ENCODE measurements at places on chromosomes 4 and X.

DNA sequence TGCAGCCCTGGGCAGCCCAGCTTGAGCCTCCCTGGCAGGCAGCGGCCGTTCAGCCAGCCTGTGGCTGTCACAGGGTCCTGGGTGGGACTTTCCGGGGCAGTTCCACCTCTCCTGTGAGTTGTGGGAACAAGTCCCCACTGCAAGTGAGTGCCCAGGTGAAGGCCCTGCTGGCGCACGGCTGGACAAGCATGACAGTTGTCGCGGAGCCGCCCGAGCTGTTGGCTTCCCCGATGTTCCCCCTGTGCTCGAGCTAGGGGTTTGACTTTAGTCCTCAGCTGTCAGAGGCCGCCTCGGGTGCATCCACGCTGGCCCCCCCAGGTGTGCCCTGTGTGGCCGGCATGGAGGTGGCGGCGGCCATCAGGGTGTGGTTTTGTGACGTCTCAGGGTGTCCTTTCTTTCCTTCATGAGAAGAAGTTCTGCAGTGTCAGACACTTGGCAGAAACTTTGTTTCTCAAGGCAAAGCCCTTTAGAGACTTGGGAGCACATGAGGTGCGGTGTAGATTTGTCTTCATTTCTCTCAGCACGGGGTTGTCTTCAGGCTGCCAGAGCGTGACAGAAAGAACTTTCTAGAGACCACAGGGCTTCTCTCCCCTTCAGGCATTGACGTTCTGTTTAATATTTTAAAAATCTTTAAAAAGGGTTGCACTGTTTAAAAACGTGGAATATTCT is 69.4 kb upstream of the HGFAC start:
- DNase-seq: no peak

DNA sequence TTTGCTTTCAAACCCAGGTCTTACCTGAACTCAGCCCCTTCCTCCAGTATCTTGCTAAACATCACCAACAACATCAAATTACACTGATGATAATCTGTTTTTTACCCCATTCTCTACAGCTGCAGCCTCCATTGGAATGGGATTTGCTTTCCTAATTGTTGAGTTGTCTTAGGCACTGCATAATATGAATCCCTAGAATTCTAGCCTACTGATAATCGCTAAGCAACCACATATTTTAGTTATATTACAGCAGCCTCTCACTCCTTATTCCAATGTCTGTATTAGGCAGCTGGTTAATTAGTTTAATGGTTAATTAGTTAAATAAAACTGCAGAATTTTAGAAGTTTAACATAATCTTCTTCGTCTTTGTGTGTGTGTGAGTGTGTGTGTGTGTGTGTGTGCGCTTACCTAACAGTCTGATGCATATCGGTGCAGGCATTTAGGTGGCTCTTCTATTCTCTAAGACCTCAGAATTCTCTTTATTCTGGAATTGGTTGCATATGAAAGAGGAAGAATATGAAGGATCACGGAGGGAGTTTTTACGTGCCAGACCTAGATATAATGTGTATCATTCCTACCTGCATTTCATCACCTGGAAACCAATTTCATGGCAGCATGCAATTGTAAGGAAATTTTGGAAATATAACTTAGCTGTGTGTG is 5.3 kb upstream of the COMMD8 start:
- peak; percentile 37 for DNase-seq

DNA sequence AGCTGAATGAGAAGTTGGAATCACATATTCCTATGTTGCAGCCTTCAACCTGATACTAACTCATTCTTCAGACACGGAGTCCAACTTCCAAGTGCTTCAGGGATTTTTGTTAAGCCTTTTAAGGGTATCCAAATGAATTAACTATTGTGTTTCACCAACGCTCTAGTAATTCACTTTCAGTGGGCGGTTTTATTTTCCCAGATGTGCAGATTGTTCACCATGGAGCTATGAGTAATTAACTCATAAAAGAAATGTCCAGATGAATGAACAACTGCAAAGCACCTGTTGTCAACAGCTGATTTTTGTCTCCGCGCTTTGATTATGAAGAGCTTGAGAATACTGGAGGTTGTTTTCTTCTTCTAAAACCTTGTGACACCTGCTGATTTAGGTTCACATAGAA is 187.6 kb downstream of the CBR4 start:
- no peak for DNase-seq

DNA sequence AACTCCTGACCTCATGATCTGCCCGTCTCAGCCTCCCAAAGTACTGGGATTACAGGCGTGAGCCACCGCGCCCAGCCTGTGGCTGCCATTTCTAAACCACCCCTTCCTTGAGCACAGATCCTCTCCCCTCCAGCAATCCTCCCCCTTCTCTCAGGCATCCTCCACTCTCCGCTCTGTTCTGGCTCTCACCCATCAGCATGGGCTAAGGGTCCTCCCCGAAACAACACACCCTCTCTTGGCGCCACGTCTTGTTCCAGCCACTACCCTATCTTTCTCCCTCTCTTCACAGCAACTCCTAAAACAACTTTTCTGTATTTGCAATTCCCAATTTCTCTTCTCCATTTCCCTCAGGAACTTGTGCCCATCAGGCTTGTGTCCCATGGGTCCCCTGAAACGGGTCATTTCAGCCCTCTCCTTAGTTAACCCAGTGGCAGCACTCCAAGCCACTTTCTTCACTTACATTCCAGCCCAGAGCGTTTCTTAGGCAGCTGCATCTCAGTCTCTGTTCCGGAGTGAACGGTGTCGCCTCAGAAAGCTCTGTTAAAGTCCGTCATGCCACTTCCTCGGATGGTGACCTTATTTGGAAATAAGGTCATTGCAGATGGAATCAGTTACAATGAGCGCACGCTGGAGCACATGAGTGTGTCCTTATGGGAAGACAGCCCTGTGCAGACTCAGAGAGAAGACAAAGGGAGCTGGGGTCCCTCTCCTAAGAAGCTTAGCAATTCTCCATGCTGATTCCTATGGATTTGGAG is 28.3 kb upstream of the CLDN24 start:
- peak; percentile 74 for DNase-seq

GRCh38 chr4:149029056-149029651 is 586.9 kb upstream of the NR3C2 start:
- DNase-seq: no peak

DNA sequence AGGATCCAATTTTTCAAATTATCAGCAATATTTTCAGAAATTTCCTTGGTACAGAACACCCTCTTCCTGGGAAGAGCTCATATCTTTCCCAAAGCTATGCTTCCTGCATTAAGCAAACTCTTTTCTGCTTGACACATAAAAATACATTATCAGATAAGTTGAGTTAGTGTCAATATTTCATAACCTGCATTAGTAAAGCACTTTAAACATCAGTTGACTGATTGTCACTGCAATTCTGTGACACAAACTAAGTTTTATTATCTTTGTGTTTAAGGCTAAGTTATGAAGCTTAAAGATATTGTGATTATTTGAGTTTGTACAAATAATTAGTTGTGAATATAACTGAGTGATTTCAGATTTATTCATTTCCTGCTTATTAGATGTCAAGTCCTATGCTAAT is 1045.4 kb upstream of the GRID2 start:
- no peak for DNase-seq

- no peak for DNase-seq
Observed at GRCh38 chrX:19627533-19627932, 112.2 kb upstream of the MAP3K15 start.

- DNase-seq: peak; percentile 35
Observed at GRCh38 chr4:83561381-83561780, 25.5 kb downstream of the GPAT3 start.

DNA sequence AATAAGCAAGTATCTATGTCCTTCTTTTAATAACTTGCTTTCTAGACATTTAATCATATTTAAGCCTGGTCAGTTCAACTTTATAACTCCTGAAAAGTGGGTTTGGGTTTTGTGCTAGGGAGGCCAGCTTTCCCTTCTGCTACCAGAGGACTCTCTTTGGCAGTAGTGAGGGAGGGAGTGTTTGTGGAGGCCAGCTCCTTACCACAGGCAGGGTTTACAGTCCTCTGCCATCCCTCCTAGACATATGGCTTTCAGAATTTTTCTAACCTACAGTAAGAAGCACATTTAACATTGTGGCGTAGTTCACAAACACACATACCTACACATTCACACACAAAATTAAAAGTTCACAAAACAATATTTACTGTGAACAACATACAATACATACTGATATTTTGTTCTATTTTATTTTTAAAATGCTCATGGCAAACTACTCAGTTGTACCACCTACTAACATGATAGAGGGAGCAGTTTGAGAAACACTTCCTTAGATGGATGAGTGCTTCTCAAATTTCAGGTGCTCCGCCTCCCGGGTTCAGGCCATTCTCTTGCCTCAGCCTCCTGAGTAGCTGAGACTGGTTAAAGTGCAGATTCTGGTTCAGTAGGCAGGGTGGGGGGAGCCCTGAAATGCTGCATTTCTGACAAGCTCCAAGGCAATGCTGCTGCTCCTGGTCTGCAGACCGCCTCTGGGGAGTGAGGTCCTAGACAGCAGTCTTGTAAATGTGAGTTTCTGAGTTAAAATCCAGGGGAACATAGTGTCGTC is 86.7 kb downstream of the PTTG2 start:
- DNase-seq: peak; percentile 39

GRCh38 chrX:47650164-47651042 is at the start of gene ELK1:
TSS of gene ELK1 (minus strand) at chrX:47650563. CDS start at chrX:47641441, 9,122 bp downstream.
- peak; percentile 99 for DNase-seq

- DNase-seq: peak; percentile 63
Observed at GRCh38 chr4:107069049-107069448, 32.9 kb upstream of the DKK2 start.

DNA sequence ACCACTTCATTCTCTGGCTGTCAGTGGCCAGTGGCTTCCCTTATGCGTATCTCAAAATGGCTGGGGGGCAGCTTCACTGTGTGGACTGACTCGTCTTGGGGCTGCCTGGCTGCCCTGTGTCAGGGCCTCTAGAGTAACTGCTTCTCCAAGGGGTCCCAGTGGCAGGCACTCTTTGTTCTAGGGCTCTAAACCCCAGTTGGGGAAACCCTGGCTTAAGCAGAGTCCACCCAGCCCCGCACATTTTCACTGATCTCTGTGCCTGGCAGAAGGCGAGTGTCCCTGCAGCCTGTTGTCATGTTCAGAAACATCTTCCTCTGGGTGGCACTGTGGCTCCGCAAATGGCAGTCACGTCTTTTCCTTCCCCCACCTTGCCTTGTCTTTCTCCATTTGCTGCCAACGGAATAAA is 59.7 kb downstream of the NBDY start:
- DNase-seq: no peak

DNA sequence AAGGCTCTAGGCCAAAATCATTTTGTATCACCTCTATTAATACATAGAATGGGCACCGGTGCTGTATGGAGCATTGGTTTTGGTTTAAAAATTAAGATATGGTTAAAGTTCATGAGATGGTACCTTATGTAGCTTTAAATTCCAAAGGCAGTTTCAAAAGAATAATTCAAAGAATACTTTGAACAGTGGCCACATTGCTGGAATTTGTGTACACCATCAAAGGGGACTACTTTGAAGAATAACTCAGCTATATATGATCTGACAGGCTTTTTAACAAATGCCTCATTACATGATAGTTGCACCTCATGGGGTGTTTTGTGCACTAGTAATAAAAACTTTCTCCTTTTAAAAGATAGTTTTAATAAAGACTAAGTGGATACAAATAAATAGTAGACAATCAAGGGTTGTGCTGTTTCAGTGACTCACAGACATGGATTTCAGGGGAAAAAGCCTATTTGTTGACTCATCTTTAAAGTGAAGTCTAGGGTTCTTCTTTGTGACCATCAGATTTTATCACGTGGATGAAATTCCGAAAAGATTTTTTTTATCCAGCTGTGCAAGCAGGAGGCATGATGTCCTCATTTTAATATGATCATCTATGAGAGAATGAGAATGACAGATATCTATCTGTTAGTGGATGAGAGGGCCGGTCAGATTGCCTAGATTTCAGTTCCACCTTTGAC is 12.8 kb downstream of the MTM1 start:
- DNase-seq: peak; percentile 77

DNA sequence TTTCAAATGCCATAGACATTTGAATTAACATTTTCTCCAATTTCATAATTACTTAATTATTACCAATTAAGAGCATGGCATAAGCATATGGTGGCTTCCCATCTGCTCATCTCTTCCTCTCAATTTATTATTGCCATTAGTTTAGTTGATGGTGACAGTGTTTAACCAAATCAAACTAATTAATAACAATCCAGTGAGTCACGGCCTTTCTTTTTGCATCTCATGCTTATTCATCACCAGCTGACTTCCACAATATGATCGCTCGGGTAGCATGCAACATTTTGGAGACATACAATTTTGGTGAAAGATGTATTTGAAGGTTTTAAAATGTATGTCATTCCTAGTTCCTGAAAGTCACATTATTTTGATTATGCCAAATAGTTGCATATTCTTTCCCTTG is 172.8 kb upstream of the TACR3 start:
- DNase-seq: peak; percentile 59

- no peak for DNase-seq
Observed at GRCh38 chr4:143280861-143281260, 55.8 kb upstream of the GAB1 start.

DNA sequence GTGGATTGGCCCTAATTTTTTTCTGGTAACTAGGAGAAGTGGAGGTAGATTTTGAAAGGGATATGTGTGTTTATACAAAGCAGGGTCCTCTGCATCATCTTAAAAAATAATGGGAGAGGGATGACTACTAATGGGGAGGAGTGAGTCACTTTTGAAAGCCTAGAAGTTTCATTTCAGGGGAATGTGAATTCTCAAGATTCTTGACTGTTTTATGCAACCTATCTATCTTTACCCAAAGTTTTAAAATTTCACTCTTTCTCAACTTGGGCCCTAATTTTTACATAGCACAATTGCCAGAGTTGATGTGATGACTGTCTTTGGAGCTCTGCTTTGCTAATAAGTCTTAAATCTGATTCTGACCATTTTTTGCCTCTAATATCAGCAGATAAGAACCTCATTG is 445.2 kb downstream of the GRXCR1 start:
- DNase-seq: peak; percentile 69

DNA sequence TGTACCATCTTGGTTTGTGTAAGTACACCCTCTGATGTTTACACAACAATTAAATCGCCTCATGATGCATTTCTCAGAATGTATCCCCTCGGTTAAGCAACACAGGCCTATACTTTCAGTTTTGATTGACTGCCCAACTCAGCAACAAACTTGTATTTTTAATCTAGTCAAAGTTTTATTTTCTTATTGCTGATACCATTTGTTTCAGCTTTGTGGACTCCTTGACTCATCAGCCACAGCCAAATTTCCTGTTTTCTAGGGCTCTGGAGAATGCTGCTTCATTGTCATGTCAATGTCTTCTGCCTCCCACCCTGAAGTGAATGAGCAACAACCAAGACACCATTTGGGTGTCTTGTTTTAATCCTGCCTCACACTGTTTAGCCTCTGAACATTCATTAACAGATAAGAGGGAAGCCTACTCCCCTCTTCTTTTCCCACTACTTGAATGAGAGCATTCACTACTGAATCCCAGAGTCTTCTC is 14.0 kb downstream of the BBS12 start:
- DNase-seq: no peak

All from fibroblast of skin of right quadriceps (primary cell).